ENCODE measurements at places on chromosomes 2 and 18.

GRCh38 chr2:219661955-219662395 lies 34.5 kb downstream of the SLC4A3 start:
- DNase-seq, result no peak

DNA sequence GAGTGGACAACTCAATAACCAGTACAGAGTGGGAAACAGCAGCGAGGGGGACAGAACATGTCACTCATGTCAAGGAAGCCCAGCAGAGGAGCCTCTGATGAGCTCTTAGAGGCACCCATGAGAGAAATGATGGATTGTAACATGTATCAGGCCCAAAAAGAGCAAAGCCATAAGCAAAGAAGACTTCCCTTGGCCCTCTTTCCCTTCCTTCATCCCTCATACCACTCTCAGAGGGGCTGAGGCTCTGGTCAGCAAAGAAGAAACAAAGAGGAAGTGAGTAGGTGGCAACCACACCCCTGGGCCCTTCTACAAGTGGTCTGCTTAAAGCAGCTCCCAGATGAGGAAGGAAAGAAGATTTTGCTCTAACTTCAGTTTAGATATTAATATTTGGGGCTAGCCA lies 112.8 kb downstream of the CDC42EP3 start:
- DNase-seq, result no peak

DNA sequence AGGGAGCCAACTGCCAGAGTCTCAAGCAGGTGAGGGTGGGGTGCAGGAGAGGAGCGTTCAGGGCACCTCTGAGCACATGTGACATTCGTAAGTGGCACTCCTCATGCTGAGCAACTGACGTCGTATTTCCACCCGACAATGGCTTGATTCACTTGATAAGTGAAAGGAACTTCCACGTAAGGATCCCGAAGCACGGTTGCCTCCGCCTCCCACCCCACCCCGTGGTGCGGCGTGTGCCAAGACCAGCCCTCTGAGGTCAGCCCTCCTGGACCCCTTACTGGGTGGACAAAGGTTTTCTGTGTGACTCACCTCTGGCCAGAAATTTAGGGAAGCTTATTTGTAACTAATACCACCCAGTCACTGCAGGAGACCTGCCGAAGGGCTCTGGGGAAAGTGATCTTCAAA lies 59.9 kb downstream of the AGAP1 start:
- no peak for DNase-seq

- DNase-seq, result no peak
Observed at GRCh38 chr18:65869527-65869926, 118.7 kb downstream of the CDH7 start.

DNA sequence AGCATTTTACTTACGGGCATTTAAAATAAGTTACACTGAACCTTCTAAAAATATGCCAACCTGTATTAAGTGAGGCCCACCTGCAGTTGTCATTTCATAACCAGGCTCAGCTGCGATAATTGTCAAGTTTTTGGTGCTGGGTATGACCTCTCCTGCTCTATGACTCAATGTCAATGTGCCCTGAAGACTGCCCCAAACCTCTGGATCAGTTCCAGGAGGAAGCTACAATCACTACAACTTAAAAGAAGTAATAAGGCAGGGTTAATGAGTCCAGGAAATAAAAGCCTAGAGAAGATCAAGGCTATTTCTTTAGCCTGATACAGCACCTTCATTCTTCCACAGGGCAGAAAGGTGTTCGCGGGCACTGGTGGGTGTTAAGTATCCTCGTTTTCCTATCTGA lies 22.9 kb downstream of the POLR1A start:
- DNase-seq, result no peak

DNA sequence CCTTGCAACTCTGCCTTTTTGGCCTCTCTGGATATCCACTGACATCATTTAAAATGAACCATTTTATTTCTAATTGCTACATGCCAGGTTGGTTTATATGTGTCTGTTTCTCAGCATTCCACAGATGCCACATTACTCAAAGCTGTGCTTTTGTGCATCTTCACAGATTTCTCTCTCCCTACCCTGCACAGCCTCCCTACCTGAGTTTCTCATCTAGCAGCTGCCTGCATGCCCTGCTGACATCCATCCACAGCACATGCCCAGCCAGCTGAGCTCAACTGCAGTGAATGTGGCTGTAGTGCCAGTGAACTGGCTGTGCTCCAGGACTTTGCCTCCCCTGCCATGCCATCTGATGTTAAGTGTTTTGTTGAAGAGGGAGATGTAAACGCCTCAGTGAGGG lies 44.5 kb downstream of the PKP4 start:
- no peak for DNase-seq

DNA sequence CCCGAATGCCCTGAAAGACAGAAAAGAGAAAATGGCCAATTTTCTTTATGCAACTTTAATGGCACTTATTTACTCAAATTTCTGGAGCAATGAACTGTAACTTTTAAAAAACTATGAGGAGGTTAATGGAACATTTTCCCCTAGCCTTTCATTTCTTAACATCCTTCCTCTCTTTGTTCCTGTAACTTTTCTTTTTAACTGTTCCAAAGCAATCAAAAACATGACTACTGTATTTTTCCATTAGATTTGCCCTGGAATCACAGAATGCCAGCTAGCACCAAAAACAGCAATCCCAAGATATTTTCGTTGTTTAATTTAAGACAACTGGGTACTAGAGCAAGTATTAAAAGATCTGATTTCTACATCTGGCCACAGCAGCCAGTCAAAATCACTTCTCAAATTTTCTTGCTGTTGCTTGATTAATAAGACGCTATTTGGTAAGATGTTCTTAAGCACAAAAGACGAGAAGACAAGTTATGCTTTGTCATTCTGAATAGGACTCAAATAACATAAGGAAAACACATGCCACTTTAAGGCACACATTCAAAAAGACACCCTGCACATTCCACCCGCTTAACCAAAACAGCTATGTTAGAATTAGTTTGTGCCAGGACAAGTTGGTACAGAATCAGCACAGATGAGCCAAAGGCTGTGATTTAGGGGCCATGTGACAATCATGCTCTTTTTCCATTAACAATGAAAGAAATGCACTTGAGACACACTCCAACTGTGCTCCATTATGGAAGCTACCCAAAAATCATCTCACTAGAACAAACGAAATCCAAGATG lies 3.6 kb downstream of the STARD7 start:
- DNase-seq, result no peak

DNA sequence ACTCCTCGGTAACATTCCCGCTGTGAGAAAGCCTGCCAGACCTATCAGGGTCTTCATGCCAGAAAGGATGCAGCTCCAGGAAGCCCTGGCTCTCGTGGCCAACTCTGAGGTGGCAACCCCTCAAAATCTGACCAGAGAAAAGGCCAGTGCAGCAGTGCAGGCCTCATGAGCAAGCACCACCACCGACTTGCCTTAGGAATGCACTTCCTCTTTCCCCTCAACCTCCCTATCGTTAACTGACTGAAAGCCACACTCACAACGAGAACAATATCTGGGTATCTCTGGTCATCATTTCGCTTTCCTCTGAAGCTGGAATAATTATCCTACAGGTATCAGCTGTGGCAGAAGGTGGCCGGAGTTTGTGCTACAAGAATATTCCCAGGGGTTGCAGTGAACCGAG lies 101.4 kb upstream of the POU3F3 start:
- no peak for DNase-seq

GRCh38 chr2:64330281-64331113 lies 123.5 kb upstream of the LGALSL start:
- DNase-seq, result peak; percentile 69

DNA sequence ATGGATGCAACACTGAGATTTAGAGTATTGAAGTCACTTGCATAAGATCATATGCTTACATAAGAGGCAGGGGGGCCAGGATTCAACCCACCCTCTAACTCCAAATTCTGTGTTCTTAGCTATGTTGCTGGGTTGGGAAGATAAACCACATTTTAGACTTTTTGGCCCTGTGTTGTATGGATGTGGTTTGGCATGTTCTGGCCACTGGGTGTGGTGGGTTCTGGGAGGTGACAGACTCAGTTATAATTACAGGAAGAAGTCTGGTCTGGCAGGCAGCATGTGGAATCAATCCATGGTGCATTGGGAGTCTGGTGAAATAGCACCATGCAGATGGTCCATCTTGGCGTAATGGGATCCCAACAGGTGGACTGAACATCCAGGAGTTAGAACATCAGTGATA lies 138.9 kb downstream of the LTBP1 start:
- DNase-seq, result no peak

GRCh38 chr2:38499548-38500282 lies 103.0 kb downstream of the HNRNPLL start:
- DNase-seq, result no peak

Measured in stimulated activated CD8-positive, alpha-beta memory T cell treated with anti-CD3 and anti-CD28 coated beads, Interleukin-7, amount 100 ng/mL, for 1 hour (primary cell).